ENCODE measurements at places on chromosomes 1 and 21.

DNA sequence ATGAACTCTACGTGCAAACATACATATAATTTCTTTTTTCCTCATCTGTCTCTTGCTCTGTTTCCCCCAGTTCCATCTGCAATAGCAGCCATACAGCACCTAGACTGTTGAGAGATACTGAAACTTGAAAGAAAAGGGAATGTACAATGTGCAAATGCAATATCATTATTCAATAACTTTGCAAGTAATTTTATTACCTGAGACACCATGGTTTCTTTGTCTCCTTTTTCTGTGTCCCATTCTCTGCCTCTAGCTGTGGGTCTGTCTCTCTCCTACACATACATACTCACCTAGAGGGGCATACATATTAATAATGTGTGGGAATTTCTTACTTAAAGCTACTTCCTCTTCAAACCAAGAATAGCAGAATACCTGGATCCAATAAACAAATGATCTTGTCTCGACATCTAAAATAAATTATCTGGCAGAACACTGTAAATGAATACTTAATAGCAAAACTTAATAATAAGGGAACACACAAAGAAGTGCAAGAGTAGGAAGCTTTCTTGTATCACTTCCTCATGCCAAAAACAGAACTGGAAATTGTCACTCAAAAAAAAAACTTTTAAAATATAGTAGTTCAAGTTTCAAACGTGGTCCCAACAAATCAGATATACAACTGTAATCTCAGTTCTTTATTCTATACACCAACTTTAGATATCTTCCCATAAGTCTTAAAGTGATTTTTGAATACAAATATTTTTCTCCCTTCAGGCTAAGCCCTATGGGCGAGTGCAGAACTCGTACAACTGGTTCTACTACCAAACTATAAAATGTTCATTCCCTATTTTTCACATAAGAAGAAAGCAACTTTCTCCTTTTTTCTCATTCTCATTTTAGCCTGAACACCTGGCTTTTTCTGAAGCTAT is 194.6 kb downstream of the NRIP1 start:
- no peak for DNase-seq

DNA sequence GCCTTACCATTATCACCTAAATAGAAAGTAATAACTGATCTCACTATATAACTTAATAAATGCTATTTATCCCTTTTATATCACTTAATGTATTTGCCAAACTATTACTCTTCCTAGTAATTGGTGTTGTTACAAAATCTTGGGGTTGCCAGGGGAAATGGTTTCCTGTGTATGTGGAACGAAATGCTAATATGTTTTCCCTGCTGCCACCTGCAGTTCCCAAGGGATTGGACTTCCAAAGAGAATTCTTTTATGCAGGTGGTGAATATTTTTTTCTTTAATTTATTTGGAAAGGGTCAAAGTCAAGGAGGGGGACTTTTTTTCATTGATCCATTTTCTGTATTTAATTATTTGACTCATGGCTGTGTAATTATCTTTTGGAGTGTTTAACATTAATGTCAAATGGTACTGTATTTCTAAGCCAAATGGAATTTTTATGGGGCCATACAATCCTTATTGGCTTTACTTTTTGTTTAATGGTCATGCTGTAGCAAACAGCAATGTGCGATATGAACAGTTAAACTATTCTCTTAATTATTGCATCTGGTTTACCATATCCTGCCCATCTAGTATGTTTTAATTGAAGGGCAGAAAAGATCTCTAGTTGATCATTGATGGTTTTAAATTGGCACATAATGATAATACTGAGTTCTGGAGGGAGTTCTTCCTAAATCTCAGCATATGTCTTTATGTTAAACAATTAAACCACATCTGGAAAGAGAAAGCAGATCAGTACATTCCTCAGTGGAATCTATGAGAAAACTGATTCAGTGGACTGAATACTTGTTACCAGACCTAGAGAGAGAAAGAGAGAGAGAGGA is 486.3 kb downstream of the TTLL7 start:
- DNase-seq, result no peak

GRCh38 chr1:167446966-167447365 is 71.4 kb downstream of the CD247 start:
- no peak for DNase-seq

GRCh38 chr1:28244549-28245251 is 8.8 kb downstream of the ATP5IF1 start:
- DNase-seq, result no peak

GRCh38 chr21:41768437-41769042 is 1.7 kb upstream of the RIPK4 start:
- DNase-seq, result no peak

DNA sequence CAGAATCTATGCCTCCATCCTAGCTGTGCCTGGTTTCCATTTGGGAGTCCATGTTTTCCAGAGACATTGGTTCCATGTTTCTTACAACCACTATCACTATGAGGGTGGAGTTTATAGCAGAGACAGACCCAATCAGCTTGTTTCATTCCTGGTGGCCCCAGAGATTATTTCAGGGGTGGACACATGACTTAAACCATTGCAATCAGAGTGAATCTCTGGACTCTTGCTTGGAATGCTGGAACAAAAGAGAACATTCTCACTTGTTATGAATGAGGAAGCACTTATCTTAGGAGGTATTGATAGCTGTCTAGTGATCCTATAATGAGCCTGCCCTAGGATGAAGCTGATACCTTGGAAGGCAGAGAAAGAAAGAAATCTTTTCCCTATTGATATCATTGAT is 250.3 kb downstream of the ATG4C start:
- DNase-seq, result no peak

- DNase-seq, result no peak
These were observed 284.0 kb downstream of the DUSP10 start for GRCh38 chr1:221457685-221458446.

DNA sequence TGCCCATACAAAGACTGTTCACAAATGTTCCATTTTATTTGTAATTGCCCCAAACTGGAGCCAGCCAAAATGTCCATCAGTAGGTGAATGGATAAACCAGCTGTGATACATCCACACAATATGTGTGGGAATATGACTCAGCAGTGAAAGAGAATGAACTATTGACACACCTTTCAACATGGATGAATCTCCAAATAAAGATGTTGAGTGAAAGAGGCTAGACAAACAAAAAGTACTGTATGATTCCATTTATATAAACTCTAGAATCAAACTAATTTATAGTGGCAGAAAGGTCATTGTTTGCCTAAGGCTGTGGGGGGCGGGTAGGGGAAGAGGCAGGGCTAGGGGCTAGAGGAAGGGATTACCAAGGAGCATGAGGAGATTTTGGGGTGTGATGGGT is 4.5 kb downstream of the DHCR24 start:
- DNase-seq, result no peak

GRCh38 chr1:222904451-222904850 is 89.6 kb downstream of the DISP1 start:
- no peak for DNase-seq

GRCh38 chr1:197976368-197976767 is 59.2 kb downstream of the LHX9 start:
- no peak for DNase-seq

DNA sequence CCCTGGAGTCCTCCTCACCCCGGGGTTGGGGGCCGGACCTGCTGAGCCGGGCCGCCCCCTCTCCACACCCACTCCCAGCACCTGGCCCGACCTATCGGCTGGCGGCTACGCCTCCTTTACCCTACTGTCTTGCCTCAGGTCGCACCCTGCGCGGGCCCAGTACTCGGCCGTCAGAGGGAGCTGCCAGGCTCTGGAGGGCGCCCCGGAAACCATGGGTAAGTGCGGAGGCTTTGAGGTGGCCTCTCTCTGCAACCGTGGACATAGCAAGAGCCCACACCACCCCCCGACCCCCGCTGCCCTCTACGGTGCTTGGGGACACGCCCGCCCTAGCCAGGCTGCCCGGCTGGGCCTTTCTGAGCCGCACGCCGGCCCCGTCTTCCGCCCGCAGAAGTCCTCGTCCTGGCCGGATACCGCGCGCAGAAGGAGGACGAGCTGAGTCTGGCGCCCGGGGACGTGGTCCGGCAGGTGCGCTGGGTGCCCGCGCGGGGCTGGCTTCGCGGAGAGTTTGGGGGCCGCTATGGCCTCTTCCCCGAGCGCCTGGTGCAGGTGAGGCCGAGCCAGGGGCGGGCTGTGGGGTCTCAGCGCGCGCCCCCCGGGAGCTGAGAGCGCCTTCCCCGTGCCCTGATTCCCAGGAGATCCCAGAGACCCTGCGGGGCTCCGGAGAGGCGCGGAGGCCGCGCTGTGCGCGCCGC is at the start of gene SH3D21:
Gene SH3D21, plus strand, starts transcription at position 159 of the 692 bp plus-strand sequence. Its CDS starts 53 bp downstream, at position 212.
- no peak for DNase-seq

- no peak for DNase-seq
These were observed 1.4 kb upstream of the TNFRSF14 start for GRCh38 chr1:2554621-2555387.

- DNase-seq, result no peak
These were observed 86.1 kb upstream of the SLC2A1 start for GRCh38 chr1:43044572-43045361.

- DNase-seq, result no peak
These were observed 29.3 kb upstream of the SELENON start for GRCh38 chr1:25770541-25771220.

DNA sequence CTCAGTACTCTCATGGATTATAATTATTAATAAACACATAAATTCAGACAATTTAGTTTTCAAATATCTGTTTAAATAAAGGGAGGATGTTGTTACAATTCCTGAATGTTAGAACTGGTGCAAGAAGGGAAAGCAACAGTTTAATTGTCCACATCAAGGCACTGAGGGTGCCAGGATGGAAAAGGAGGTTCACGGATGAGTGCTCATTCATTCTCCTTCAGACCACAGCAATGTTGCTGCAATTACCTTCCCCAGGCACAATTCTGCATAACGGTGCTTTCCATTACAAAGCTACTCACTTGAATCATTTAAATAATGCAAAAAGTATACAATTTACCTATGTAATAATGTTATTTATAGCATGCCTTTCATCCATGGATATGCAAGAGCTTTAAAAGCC is 52.3 kb upstream of the COG2 start:
- no peak for DNase-seq

DNA sequence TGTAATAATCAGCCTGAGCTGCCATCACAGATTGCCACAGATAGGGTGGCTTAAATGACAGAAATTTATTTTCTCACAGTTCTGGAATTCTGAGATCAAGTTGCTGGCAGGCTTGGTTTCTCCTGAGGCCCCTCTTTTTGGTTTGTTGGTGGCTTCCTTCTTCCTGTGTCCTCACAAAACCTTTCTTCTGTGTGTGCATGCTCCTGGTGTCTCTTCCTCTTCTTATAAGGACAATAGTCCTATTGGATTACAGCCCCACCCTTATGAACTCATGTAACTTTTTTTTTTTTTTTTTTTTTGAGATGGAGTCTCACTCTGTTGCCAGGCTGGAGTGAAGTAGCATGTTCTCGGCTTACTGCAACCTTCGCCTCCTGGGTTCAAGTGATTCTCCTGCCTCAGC is 41.0 kb upstream of the F3 start:
- DNase-seq, result no peak

DNA sequence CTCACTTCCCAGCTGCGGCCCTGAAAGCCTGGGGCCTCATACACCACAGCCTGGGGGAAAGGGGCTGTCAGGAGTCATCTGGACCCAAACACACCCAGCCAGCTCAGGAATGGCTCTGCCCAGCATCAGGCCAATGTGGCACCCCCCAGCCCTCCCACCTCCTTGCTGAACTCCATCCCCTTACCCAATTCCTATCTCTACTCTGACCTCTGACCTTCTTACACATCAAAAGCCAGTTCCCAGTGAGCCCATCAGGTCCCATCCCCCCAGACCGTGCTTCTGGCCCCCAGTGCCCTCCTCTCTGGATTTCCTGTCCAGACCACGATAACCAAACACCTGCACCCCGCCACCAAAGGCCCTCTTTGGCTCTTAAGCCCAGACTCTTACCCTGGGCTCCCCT is 16.3 kb downstream of the CRYBG2 start:
- no peak for DNase-seq

GRCh38 chr1:179251675-179252074 is 22.2 kb upstream of the ABL2 start:
- peak; percentile 23 for DNase-seq

- no peak for DNase-seq
These were observed 1.7 kb upstream of the TNFRSF9 start for GRCh38 chr1:7942214-7942921.
